ENCODE measurements at places on chromosomes 5 and 9. TPM values are rescaled to one million over a fixed set of nuclear protein-coding genes. Genes with fewer than 3 reads are reported as not detected.

- no peak for DNase-seq
These were observed 308.1 kb upstream of the TLE4 start for GRCh38 chr9:79263628-79264027.

GRCh38 chr5:36943584-36943983 is 67.0 kb downstream of the NIPBL start:
- no peak for DNase-seq

GRCh38 chr9:98437458-98438034 is 182.1 kb upstream of the TBC1D2 start:
- no peak for DNase-seq

DNA sequence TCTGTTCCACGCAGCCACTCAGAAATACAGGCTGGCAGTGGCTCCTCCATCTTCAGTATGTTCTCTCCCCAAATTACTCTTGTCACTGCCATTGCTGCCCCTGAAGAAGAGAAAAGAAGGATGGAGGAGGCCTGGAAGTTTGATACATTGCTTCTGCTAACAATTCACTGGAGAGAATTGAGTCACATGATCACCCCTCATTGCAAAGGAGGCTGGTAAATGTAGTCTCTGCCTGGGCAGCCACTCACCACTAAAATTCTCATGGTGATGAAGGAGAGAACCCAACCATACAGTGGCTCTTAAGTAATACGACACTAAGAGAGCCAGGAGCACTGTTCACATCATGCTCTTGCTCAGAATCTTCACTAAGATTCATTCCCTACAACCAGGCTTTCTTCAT is 112.0 kb downstream of the DOCK8 start:
- no peak for DNase-seq

DNA sequence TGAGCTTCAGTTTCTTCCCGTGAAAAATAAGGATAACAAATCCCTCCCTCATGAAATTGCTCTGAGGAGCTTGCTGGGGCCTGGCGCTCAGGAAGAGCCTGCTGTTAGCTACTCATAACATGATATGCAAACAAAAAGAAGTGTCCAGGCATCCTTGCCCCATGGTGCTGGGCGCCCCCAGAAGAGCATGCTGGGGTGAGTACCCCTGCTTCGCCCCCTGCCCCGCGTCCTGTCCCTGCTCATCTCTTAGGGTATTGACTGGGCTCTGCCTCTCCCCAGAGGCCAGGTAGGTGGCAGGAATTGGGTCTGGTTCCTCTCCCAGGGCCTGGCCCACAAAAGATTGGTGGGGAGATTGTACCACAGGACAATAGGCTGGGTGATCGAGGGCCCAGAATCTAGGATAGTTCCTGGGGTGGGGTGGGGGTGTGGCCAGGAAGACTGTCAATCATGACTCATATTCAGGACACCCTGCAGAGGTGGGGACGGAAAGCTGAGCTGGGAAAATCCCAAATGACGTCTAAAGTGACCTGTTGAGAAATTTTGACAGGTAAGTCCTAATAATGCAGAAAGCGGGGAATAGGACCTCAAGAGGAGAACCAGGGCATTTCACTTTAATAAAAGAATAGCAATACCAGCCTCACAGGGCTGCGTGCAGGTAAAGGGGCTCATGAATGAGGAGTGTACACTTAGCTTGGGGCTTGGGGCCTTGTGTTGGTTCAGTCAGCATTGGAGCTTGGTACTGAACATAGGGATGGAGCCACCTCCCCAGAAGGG is 8.9 kb downstream of the PITX1 start:
- peak; percentile 59 for DNase-seq

DNA sequence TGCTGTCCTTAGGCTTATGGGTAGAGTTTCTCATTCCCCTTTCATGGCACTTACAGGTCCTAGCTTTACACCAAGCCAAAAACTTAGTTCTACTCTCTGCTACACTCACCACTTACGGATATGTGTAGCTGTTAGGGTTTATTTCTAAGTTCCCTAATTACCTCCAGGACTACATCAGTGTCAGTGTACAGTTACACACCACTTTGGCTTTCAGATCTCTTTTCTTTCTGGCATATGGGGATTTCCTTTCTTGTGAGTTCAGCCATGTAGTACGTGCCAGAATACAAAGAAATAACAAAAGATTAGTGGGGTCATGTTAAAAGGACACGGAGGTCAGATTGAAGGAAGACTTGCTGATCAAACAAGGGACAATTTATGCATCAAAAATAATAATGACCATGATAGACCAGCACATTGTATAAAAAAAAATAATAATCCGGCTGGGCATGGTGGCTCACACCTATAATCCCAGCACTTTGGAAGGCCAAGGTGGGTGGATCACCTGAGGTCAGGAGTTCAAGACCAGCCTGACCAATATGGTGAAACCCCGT is 41.8 kb downstream of the LYRM7 start:
- DNase-seq, result no peak

DNA sequence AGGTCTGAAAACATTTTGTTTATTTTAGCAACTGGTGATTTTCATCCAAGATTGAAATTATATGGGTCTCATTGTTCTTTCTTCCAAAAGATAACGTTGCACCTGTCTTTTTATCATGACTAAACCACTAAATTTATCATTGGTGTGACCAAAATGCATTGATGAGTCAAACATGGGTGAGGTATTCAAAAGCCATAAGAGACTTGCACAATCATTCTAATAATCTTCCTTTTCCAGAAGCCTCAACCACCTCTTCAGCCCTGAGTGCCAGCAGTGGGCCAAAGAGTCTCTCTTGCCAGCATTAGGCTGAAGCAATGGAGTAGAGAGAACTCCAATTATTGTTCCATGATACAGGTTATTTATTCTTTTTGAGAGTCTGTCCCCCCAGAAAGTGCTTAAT is 198.9 kb downstream of the LURAP1L start:
- DNase-seq, result no peak

DNA sequence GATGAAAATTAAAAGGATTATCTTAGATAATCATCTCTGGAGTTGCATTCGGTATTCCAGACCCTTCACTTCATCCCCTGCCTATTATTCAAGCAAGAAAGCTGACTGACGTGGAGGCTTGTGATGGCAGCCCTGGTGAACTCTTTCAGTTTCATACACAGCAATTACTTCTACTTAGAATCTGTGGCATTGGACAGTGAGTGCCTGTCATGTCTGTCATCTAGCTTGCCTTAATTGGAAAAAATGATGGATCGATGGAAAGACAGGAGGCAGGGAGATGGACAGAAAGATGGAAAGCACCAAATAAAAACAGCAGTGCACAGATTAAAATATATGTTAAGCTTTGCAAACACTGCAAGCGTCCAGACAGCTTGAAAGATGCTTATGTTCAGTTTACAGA is 1371.0 kb upstream of the CDH6 start:
- DNase-seq, result no peak

DNA sequence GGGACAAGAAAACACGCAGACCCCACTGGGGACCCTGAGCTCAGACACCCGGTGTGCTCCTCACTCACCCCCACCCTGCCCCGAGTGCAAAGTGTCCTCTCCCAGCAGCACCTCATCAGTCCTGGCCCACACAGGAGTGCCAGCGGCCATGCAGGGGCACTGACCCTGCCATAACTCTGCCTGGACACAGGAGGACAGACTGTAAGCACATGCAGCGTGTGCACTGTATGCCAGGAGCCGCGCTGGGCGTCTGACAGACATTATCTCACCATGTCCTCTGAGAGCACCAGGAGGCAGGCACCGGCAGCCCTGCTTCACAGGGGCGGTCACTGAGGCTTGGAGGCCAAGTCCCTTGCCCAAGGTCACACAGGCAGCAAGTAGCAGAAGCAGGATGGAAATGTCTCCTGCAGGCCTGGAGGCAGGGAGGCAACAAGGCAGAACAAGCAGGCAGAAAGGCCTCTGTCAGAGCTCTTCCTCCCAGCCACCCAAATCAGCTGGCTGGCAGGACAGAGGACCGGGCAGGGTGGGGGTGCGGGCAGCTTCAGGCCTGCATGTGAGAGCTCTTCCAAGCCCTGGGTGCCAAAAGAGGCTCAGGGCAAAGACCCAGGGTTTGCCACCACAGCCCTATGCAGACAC is 8.4 kb downstream of the EEIG1 start:
- no peak for DNase-seq

GRCh38 chr9:123960366-123960765 is 30.4 kb upstream of the DENND1A start:
- peak; percentile 27 for DNase-seq

DNA sequence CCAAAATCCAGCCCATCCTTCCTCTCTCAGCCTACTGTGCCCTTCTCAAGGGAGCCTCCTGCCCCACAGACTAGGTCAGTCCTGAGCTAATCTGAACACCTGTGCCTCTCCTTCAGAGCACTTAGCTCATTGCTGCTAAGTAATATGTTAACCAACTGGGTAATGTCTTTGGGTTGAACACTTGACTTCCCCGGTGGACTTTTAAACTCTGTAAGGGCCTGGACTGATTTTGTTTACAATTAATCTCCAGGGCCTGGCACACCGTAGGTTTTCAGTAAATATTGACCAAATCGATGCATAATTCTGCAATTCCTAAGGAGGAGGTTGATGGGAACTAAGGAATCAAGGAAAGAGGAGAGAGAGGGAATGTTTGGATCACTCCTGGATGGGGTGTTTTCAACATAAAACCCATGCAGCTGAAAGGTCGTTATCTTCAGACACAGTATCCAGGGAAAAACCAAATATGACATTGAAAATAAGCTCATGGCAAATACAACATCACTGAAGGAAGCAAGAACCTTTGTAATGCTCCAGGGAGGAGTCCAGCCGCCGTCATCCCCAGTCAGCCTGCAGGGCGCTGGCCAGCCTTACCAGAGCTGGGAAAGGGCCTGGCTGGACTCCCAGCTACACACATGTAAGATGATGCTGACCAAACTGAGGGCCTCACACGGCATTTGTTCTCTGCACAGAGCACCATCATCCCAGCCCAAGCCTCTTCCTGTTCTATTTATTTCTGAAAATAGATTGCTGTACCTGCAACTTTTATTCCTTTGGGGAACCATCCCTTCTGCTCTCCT is 166.3 kb downstream of the C5orf15 start:
- DNase-seq, result no peak

DNA sequence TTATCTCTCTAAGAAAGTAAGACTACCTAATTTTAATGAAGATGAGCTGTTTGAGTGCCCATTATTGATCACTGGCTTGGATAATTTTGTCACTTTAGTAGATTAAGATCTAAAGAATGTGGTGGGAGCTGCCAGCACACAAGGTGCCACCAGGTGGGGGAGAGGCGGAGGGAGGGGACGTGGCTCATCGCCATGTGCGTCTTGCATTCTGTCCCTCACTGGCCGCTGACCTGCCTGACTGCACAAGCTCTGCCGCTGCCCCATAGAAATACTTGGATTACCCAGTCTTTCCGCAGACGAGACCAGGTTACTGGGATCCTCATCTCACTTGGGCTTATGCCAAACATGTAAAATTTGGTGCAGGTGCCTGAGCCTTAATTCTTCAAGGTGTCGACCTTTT is 37.6 kb downstream of the RHOBTB3 start:
- DNase-seq, result no peak

- DNase-seq, result peak; percentile 28
These were observed 8.3 kb upstream of the CCNO start for GRCh38 chr5:55241746-55242145.

DNA sequence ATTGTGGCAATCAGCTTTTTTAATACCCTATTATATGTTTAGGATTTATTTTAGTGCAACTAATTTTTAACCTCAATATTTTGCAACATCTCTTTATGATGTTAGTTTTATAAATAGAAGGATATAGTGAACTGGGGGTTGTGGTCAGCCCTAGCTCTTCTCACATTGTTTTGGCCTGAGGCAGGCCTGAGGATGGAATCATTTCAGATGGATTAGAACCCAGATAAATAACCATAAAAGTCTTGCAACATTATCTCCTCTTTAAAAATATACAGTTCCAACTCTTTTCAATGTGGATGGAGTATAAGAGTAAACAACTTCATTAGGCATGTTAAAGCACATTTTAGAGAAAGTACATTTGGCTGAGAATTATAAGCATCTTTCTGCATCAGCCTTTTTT is 522.7 kb downstream of the NR2F1-AS1 start:
- DNase-seq, result no peak

DNA sequence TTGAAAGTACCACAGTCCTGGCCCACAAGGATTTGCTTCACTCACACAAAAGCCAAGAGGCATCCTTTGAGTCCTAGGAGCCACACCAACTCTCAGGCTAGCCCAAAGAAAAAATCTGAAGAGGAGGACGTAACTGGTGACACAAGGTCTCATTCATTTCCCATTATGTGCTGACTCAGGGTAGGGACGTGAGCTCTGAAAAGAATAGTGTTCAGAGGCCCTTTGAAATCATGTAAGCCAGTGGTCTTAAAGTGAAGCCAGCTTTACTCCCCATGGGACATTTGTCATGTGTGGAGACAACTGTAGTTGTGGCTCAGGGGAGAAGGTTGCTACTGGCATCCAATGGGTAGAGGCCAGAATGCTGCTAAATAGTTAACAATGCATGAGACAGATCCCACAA is 332.4 kb downstream of the KCTD16 start:
- no peak for DNase-seq

- no peak for DNase-seq
These were observed 30.3 kb upstream of the STX17 start for GRCh38 chr9:99876190-99876589.

DNA sequence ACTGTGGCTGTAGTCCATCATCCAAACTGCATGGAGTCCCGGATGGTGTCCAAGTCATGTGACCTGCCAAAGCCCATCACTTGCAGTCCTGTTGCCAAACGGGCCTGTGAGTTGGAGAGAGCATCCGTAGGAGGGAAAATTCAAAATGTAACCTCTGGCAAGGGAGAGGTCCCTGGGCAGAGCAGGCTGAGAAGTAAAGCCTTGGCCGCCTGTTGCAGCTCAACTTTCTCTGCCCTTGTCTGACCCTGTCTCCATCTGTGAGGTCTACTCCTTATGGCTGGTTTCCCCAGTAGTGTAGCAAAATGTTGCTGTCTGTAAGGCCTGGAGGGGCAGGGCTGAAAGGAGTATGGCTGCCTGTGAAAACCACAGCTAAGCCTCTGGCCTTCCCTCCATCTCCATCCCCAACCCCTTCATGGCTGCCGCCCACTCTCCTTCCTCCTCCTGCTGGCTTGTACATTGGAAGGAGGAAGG is 163.5 kb downstream of the SEMA6A start:
- no peak for DNase-seq

- no peak for DNase-seq
These were observed 61.4 kb downstream of the UGCG start for GRCh38 chr9:111957856-111958631.

Gene EDIL3
- 0.09 TPM for total RNA-seq

Gene PRELID2
- 20.1 TPM for total RNA-seq

Gene KIAA0825
- total RNA-seq, result 0.16 TPM

Gene GRIA1
- total RNA-seq, result not detected

Gene BARX1
- not detected for total RNA-seq

Gene CYLC2
- total RNA-seq, result not detected

Gene HNRNPH1
- total RNA-seq, result 561 TPM

Gene ADGRD2
- total RNA-seq, result not detected

Gene PTBP3
- total RNA-seq, result 116 TPM

Gene LECT2
- total RNA-seq, result not detected

Gene PHF24
- total RNA-seq, result not detected

Gene C9orf85
- 6.7 TPM for total RNA-seq

Gene OLFML2A
- total RNA-seq, result 0.16 TPM

All from K562 (cell line).